ENCODE measurements at places on chromosomes 7 and 10.
A peak's percentile ranks its signal among the peaks of the same experiment; 100 is the strongest.

GRCh38 chr10:98373260-98374040 is 41.5 kb downstream of the PYROXD2 start:
- DNase-seq, result no peak

- DNase-seq, result no peak
These were observed 17.1 kb downstream of the ENTPD7 start for GRCh38 chr10:99676426-99676825.

DNA sequence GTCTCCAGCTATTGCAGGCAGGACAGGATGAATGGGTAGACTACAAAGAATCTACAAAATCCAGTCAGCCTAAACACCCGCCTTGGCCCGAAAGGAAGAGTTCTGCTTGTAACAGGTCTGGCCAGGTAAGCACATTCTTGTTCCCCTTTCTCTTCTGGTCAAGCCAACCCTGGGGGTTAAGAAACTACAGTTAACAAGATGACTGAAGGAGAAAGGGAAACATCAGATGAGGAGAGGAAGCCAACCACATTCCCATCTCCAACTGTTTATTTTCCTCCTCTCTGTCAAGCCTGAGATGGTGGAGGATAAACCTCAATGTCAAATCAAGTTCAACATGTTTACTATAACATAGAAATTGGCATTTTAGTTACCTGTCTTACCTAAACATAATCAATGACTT is 198.9 kb downstream of the IPMK start:
- DNase-seq, result no peak

DNA sequence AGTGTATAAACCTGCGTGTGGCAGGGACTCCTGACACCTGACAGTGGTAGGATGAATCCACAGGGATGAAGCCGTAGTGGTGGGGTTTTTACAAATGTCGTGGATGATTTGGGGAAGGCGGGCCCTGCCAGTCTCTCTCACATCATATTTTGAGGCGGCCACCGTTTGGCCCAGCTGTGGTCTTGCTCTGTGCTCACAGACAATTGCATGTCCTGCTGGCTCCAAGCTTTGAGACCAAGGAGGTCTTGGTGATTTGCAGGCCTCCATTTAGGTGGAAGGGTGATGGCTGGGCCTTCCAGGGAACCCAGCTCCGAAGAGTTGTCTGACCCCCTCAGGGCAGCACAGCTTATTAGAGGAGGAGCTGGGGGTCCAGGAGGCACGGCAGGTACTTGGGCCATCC is 151.1 kb upstream of the SHH start:
- no peak for DNase-seq

DNA sequence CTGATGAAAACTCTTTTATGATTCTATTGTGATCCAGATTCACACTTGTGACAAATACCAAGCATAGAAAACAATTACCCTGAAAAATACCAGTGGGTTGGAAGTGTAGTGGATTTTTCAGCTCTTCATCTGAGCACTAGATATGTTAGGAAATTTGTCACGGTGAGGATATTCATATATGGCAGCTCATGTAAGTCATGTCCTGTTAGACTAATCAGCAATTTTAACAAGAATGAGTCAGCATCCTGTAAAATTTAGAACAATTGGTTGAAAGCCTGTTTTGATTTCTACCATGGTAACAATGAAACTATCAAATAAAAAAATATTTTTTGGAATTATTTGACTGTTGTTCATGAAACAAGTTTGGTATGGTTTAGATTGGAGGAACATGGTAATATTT is 334.3 kb downstream of the CACNA2D1 start:
- no peak for DNase-seq

- DNase-seq, result no peak
These were observed 205.5 kb upstream of the SEMA3D start for GRCh38 chr7:85392326-85392725.

DNA sequence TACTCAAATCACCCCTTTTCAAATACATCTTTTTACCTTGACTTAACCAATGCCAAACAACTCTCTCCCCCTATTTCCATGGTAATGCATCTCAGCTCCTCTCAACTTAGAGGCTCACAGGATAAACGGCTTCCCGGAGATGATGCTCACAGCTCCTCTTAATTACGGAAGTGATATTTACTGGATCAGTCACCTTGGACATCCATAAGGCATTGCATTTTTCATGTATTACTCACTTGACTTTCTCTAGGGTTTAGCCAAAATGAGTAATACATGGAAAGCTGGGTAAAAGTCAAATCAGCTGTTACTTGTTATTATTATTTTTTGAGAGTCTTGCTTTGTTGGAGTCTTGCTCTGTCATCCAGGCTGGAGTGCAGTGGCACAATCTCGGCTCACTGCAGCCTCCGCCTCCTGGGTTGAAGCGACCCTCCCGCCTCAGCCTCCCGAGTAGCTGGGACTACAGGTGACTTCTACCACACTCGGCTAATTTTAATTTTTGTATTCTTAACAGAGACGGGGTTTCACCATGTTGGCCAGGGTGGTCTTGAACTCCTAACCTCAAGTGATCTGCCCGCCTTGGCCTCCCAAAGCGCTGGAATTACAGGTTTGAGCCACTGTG is 73.3 kb upstream of the RHEB start:
- DNase-seq, result no peak

GRCh38 chr7:28708033-28708951 is 249.8 kb downstream of the TRIL start:
- DNase-seq, result no peak

- no peak for DNase-seq
These were observed 74.3 kb downstream of the GFRA1 start for GRCh38 chr10:116198676-116199035.

GRCh38 chr7:14507617-14508016 is 394.9 kb downstream of the DGKB start:
- no peak for DNase-seq

GRCh38 chr7:14184292-14184864 is 194.9 kb upstream of the ETV1 start:
- DNase-seq, result no peak

DNA sequence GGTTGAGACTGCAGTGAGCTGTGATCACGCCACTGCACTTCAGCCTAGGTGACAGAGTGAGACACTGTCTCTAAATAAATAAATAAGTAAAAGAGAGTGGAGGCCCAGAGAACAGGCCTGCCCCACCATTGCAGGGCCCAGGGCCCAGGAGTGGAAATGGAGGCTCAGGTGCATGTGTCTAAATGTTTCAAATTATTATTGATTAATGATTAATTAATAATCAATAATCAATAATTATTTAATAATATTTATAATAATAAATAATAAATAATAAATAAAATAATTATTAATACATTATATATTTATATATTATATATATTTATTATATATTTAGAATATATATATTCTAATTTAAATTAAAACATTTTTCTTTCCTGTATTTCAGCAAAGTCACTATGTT is 53.7 kb upstream of the ZRANB1 start:
- DNase-seq, result no peak

DNA sequence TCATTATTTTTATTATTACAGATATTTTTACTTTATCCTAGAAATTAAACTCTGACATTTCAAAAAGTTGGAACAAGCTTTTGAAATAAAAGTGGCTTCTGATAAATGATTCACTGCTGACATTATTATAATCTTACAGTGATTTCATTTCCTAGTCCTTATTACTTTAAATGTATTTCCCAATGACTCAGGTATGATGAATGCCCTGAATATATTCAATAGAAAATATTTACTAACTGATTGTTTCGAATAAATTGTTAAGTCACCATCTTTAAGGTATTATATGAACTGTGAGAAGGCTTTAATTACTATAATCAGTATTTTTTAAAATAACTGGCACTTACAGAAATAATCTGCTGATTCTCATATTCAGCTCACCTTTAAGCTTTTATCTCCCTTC is 21.6 kb downstream of the DKK1 start:
- no peak for DNase-seq

DNA sequence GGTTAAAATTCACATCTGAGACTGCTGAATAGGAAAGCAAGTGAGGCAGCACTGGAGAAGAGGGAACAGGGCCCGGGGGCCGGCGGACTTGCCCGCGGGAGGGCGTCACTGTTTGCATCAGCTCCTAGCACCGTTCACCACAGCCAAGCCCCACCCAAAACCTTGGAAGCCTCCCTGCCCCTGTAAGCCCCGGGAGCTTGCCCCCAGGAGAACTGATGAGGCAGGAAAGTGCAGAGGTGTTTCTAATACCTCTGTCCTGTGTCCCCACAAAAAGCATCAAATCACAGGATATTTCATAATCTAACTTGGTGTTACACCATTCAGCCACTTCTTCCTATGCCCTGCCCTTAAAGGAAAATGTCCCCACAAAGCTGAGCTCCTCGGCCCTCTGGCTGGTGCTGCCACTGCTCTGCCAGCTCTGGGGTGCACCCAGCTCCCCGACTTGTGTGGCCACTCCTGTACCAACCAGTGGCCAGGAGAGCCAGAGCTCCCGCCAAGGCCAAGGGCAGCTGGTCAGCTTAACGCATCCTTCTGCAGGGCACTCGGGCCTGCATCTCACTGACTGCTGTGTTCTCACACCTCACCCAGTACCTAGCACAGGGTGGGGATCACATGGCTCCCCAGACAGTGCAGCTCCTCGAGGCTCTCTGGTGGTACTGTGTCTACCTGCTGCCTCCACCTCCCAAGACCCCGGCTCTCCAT is 47.3 kb upstream of the CNPY1 start:
- no peak for DNase-seq

GRCh38 chr10:101052285-101052684 is 9.5 kb upstream of the KAZALD1 start:
- no peak for DNase-seq

GRCh38 chr7:132049462-132050304 is 493.3 kb upstream of the PODXL start:
- peak; percentile 58 for DNase-seq

GRCh38 chr10:58951746-58952145 is 224.7 kb upstream of the PHYHIPL start:
- DNase-seq, result no peak

- DNase-seq, result no peak
These were observed 65.3 kb downstream of the WDFY4 start for GRCh38 chr10:48750019-48750418.

DNA sequence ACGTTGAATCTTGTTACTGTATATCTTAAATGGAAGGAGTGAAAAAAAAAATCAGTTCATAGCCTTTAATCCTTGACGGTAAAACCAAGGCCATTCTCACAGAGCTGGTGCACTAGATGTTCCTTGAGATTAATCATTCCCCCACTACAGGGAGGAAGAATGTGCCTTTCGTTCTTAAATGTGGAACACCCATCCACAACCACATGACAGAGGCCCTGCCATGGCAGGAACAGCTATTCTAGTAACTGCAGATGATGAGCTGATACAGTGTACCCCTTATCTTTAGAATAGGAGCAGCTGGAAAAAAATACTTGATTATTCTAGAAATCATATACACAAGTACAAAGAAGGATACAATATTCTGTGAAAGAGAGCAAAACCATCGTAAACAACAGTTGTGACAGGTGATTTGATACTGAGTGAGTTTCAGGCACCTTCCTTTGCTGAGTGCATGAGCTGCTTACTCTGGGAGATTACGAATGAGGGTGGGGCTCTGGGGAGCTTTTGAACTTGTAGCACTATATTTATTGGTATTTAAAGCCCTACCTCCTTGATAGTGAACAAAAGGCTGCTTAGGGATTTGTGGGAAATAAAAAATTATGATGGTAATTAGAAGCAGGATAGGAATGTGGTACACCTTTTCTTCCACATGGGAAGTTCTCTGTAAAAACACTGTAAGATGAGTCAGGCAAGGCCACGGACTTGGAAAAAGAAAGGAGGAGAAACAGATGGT is 244.4 kb upstream of the SLC26A5 start:
- no peak for DNase-seq

DNA sequence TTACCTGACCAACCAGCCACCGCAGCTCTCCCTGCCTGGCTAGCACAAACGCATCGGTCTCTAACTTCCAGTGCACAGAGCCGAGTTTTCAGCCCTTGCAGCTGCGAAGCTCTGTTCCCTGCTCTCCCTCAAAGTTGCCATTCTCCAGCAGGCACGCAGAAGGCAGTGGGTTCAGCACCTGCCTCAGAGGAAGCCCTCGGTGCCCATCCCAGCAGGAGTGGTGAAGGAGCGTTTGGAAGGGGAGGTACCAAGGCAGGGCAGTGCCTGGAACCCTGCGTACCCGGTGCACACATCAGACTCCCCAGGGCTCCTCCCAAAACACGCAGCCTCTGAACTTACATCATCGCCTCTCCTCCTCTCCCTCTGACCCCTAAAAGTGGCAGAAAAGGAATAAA is 1.7 kb upstream of the STK32C start:
- no peak for DNase-seq

GRCh38 chr7:734808-735207 is 7.7 kb upstream of the PRKAR1B start:
- no peak for DNase-seq

GRCh38 chr10:3564346-3565002 is 220.5 kb downstream of the KLF6 start:
- DNase-seq, result no peak

- peak; percentile 15 for DNase-seq
These were observed 1191.1 kb downstream of the SORCS1 start for GRCh38 chr10:105973360-105973759.

- DNase-seq, result no peak
These were observed 42.1 kb upstream of the EMX2 start for GRCh38 chr10:117500456-117500855.

GRCh38 chr10:59674215-59674836 is 35.3 kb downstream of the SLC16A9 start:
- no peak for DNase-seq

DNA sequence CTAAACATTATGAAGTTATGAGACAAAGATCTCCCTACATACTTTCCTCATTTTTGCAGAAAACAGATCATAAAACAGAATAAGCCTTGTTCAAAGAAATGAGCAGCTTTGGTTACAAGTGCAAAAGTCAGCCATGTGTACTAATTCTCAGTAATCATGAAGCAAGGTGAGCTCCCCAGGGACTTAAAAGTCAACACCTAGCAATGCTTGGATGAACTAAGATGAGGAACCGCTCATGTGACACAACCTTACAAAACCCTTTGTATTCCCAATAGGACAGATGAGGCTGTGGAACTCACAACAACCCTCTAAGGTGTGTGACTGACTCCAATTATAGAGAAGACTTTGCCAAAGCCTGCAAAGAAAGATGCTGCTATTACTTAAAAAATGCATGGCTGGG is 154.5 kb downstream of the SLC25A13 start:
- no peak for DNase-seq

- no peak for DNase-seq
These were observed 187.5 kb upstream of the FEZF1 start for GRCh38 chr7:122492007-122492406.
